ENCODE measurements at places on chromosomes 16 and 17.

- DNase-seq = no peak
Observed at GRCh38 chr17:82937411-82938371, 97.9 kb upstream of the ZNF750 start.

DNA sequence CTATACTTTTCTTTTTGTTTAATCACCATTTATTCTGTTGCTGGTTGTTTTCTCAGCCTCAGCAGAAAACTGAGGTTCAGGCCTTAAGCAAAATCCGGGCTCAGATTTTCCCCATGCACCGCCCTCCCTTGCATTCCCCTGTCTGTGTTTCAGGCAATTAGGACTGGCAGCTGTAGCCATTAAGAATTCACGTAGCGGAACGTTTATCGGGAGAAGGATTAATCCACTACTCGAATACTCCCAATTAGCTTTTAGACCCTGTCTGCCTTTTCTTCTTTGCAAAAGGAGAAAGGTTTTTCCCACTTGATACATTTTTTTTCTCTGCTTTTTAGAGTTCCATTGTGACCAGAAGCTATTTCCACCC is 173.1 kb downstream of the RPTOR start:
- no peak for DNase-seq

- peak; percentile 38 for DNase-seq
Observed at GRCh38 chr17:59287891-59288290, 43.6 kb upstream of the YPEL2 start.

DNA sequence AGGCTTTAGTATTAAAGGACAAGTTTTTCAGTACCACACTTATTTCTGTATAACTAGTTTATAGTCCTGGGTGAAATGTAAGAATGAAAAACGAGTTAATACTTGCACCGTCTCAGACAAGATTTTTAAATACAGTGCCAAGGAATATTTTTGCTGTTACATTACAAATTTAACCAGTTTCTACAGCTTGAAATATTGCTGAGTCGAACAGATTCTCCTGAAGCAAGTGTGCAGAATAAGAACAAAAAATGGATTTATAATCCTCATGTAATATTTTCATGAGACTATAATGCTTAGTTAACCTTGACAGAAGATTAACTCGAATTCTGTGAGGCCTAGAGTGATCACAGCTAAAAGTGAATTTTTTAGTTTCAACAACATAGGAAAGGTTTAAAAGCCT is 3.1 kb downstream of the NETO2 start:
- DNase-seq = no peak

DNA sequence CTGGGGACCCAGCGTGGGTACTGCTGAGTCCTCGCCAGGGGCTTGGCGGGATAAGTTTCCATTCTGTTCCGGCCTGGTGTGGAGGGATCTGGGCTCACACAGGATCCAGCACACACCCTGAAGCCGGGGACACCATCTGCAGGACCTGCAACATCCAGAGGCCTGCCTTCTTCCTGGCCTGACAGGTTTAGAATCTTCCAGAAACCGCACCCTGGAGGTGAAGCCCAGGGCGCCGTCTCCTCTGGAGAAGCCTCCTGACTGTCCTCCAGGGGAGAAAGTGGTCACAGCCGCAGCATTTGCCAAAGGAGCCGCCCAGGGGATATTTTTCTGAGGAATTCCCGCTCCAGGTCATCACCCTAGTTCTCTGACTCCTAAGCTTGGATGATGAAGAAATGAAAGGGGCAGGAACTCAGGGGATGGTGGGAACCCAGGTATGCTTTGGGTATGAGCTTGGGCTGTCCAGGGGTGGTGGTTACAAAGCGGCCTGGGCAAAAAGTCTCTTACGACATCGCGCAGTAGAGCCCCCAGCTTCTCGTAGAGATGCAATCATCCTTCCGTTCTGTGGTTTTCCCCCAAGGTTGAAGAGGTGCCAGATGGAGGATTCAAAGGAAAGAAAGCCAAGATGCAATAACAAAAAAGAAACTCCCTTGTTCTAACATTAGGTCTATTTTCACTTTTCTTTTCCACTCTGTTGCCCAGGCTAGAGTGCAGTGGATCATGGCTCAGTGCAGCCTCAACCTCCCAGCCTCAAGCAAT is 9.1 kb upstream of the CRISPLD2 start:
- DNase-seq = peak; percentile 73

GRCh38 chr16:75042426-75043174 is 43.8 kb downstream of the ZNRF1 start:
- DNase-seq = peak; percentile 93
